Stimulated activated CD8-positive, alpha-beta memory T cell treated with anti-CD3 and anti-CD28 coated beads, Interleukin-4, amount 100 ng/mL, for 1 hour (primary cell): ENCODE measurements at places on chromosomes 13 and 19.
A peak's percentile ranks its signal among the peaks of the same experiment; 100 is the strongest.

DNA sequence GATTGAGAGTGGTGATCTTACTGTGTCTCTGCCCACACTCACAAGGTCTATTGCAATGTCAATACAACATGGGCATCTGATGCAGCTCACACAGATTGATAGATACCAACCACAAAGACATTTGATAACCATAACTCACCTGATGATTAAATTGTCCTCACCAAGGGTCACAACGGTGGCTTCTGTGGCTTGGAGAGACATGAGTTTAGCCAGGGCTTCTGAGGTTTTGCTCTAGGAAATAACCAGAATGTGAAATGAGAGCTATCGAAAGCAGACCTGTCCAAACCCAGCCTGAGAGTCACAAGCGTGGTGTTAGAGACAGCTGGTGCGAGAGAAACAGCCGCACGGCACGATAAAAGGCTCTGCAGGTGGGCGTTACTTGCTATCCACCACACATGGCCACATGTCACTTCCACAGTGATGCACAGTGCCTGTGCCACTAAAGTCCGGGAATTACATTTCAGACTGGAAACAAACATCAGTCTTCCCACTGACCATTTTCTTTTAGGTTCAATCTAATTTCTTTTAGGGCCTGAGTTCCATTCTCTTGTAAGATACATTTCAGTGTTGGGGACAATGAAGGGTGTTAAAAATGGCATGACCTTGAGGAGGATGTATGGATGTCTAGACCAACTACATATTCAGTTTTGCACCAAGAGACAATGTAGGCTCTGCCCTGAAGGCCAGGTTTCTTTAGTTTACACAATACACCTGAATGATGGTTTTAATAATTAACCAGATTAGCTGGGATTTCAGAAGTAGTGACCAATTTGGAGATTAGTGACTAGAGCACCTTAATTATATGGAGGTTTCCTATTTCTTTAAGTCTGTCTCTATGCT lies 53.7 kb downstream of the ATP7B start:
- no peak for DNase-seq

DNA sequence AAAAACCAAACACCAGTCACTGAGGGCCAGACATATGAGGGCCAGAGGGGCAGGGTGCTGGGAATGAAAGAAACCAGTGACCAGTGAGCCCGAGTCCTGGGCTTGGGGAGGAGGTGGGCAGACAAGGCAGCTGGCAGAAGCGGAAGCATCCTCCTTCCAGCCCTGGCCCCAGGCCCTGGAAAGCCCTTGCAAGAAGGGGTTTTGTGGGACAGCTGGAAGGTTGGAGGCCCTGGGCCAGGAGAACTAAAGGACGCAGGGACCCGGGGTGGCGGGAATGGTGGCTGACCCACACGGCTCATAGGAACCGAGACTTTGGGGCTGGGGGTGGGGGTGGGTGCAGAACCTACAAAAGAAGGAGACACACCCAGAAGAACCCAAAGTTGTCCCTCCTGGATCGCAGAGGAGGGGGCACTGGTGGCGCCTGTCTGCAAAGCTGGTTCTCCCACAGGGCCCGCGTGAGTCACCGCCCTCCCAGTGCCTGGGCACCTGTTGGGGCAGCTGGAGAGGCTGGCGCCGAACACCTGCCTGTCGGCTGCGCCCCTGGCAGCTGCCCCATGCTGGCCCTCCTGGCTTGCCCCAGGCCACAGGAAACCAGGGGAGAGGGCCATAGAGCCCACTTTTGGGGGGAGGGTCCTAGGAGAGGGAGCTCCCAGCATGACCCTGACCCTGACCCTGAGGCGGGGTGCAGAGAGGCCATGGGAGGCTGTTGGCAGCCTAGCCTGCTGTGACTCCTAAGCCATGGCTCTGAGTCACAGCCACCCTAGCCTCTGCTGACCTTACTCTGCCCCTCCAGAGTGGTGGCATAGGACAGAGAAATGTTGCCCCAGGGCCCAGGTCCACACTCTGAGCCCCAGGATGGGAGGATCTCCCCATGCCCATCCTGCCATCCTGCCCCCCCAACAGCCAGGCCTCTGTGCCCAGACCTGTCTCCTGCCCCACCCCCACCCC lies 802 bp downstream of the DMPK start:
- DNase-seq = no peak

DNA sequence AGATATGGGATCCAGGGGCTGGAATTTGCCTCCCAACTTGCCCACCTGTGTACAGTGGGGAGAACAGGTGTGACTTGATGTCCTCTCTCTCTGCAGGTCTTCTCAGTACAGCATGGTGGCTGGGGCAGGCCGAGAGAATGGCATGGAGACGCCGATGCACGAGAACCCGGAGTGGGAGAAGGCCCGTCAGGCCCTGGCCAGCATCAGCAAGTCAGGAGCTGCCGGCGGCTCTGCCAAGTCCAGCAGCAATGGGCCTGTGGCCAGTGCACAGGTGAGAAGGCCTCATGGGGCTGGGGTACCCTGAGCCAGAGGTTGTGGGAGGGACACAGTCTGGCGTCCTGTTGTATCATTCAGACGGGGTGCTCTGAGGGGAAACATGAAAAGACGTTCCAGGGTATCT lies 3.0 kb downstream of the LENG8 start:
- DNase-seq = no peak

DNA sequence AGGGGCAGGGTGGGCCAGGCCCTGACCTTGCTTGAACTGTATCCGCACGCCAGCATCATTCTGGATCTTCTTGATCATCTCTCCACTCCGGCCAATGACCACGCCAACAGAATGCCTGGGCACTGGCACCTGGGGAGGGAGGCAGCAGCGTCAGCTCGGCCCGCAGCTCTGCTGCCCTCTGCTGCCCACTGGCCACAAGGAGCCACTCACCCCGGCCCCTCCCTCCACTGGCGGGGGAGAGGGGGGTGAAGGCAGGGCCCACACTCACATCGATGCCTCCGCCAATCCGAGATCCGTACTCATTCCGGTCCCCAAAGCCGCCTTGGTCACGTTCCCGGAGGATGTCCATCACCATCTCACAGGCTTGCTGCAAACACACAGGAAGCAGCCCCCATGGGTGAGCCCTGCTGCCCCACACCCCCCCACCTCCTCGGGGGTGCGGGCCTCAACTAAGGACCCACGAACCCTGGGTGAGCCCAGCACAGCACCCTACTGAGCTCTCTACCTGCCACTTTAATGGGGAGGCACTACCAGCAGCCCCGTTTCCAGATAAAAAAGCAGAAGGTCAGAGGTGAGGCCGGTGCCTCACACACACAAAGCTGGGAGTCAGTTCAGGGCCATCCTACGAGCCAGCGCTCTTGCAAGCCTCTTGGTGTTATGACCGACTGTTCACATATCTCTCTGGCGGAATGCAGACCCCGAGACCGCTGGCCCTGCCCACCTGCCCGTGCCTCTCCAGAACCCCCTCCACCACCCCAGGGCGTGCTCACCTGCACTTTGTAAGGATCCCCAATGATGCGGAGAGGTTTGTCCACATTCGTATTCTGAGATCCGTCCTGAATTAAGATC lies 6.7 kb downstream of the KHSRP start:
- no peak for DNase-seq

DNA sequence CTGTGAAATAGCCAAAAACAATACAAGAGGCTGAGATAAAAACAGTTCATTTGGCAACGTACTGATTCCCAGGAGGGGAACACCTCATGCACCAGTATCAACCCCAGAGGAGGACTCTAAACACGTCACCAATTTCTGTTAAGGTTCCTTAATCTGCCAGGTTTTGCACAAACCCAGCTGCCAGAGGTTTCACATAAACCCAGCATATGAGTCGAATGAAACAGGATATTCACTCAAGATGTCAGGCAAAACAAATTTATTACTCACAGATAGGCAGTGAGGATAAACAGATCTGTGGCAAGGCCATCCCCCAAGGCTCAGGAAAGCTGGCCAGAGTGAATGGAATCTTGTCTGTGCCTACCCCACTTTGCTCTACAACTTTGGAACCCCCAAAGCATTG lies 210.9 kb downstream of the GPC5 start:
- no peak for DNase-seq

GRCh38 chr19:5635427-5635826 lies 12.5 kb downstream of the SAFB start:
- DNase-seq = no peak

GRCh38 chr13:27186295-27186694 lies 14.7 kb upstream of the USP12 start:
- no peak for DNase-seq

DNA sequence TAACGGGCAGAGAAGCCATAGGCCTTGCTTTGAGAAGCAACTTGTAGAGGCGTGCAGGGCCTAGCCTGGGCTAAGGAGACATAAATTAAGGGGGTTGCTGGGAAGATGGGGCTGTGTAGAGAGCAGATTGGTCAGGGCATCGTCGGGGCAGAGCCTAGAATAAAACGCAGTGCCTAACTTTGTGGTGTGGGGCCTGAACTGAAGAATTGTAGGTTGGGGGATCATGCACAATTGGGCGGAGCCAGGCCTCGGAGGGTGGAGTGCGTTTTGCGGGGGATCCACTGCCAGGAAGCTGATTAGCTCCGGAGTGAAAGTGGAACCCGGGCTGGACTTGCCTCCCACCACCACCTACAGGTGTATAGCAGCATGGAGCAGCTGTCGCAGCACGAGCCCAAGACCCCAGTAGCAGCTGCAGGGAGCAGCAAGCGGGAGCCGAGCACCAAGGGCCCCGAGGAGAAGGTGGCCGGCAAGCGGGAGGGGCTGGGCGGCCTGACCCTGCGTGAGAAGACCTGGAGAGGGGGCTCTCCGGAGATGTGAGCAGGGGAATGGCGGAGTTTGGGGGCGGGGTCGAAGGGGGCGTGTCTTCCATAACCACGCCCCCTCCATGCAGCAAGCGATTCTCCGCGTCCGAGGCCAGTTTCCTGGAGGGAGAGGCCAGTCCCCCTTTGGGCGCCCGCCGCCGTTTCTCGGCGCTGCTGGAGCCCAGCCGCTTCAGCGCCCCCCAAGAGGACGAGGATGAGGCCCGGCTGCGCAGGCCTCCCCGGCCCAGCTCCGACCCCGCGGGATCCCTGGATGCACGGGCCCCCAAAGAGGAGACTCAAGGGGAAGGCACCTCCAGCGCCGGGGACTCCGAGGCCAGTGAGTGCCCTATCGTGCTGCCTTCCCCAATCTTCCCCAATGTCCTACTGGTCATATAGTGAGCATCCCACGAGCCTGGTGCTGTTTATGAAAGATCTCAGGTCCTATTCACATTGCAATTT lies 13.8 kb downstream of the DNASE2 start:
- peak; percentile 51 for DNase-seq

GRCh38 chr19:31648347-31648746 lies 299.1 kb upstream of the TSHZ3 start:
- DNase-seq = no peak

GRCh38 chr19:15466851-15467733 lies 2.7 kb upstream of the RASAL3 start:
- no peak for DNase-seq

DNA sequence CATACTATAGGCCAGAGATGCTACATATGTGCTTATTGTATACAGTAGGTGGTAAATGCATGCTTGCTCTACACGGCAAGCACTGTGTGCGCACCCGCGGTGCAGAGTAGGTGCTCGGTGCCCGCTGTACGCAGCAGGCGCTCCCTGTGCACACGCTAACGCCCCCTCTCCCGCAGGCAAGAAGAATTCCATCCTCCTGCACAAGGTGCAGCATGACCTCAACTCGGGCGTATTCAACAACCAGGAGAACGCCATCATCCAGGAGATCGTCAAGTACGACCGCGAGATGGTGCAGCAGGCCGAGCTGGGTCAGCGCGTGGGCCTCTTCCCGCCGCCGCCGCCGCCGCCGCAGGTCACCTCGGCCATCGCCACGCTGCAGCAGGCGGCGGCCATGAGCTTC lies 17.7 kb downstream of the POLRMT start:
- no peak for DNase-seq

DNA sequence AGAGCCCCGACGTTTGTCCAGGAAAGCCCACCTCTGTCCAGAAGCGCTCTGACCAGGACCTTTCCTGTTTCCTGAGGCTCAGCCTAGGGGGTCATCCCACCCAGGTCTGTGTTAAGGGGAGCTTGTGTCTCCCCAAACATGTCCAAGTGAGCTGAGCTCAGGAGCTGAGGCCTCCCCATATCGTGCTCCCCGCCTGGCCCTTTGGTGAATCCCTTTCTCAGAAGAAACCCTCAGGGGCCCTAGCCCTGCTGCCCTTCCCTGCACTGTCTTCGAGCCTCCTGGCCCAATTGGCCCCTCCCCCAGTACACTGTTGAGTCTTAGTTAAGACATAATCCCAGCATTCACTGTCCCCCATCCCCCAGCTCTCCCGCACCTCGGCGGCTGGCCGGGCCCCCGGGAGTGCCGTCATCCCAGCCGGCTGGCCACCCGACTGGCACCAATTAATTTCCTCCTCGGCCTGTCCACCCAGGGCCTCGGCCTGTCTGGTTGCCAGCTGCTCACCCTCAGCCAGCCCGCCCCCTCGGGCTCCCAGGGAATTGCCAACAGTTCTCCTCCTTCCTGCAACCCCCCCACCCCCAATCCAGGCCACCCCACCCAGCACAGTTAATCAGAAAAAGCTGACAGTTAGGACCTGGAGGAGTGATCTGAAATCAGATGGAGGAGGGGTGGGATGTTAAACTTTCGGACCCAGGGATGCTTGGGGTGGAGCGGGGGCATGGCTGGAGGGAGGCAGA lies 13.6 kb downstream of the IER2 start:
- DNase-seq = no peak

GRCh38 chr19:30064771-30065494 lies 122.9 kb downstream of the URI1 start:
- DNase-seq = no peak
